ENCODE measurements at places on chromosomes 7 and 10.

DNA sequence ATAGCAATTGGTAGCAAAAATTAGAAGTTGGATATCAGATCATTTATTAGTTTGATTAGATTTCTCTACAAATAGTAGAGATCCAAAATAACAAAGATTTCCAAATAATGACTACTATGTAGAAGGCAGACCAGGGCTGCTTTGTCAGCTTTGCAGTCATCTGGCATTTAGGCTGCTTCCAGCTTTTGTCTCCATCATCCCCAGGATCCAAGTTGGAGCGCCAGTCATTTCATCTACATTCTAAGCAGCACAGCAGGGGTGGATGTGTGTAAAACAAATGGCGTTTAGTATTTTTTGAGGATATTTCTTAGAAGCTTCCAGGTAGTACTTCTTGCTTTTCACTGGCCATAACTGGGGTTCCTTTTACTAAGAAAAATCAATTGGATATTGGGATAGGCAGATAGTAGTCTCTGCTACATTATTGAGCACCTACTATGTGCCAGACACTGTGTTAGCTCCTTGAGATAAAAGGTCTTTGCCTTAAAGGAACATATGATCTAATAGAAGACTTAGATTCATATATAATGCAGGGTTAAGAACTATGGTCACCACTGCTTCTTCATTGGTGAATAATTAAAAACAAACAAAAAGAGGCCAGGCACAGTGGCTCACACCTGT is 41.5 kb downstream of the TPST1 start:
- no peak for DNase-seq

DNA sequence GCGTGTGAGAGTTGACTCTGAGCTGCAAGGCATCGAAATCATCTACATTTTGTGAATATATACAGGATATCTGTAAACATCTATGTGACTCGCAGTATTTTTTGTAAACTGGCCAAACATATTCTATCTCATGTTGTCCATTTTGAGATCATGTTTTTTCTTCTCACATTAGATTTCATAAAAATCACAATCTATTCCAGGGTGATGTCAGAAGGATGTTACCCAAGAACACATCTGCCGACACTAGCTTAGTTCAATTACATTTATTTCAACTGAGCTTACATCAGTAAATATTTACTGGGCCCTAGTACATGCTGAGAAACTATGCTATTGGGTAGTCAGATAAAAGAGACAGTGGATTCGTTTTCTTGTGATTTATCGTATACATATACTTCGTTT is 2.5 kb upstream of the BUB3 start:
- no peak for DNase-seq

DNA sequence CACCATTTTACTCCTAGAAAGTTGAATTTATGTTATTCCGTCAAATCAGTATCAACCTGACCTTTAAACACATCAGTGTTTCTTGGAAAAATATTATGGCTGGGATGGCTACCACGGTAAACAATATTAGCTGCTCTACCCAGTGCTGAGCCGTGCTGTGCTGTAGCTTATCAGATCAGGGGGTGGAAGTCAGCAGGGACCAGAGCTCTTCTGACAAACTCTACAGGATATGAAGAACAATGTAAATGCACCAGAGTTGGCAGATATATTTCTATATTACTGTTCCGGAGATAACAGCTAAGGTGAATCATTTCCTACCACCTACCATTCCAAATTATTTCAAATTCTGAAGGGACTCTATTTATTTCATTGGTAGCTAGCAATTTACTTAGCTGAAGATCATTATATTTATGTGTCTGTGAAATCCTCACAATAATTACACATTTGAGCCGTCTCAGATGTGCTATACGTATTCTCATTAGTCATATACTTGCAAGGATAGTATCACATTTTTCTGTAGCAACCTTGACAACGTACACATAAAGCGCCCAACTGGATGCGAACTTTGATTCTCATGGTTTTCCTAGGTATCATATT is 76.5 kb downstream of the TEX36 start:
- DNase-seq: no peak

GRCh38 chr10:77926566-77927401 is at the start of gene DLG5:
Gene DLG5, minus strand, starts transcription at chr10:77926755. Its CDS starts 235 bp downstream, at chr10:77926520.
- no peak for DNase-seq

- peak; percentile 29 for DNase-seq
These were observed 98.3 kb downstream of the TMEM130 start for GRCh38 chr7:98771519-98771918.

DNA sequence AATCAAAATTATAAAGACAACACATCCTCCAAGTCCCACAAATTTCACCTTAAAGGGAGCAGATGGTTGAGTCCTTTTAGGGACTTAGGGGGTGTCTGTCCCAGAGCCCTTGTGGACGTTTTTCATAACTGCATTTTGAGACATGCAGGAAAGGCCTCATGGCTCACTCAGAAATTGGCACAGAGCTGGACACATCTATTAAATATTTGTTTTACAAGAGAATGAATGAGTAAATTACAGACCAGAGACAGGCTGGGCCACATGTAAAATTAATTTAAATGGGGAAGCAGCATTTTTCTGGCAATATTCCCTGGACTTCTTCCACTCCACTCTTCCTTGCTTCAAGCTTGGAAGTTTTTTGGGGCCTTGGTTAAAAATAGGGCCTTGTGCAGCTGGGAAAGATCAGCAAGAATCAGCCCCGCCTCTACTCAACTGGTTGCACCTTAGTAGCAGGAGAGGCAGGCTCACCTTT is 20.0 kb downstream of the LAMB1 start:
- no peak for DNase-seq

GRCh38 chr10:62862447-62862846 is 46.3 kb upstream of the EGR2 start:
- DNase-seq: no peak

- no peak for DNase-seq
These were observed 155.5 kb downstream of the SNX10 start for GRCh38 chr7:26447116-26447515.

DNA sequence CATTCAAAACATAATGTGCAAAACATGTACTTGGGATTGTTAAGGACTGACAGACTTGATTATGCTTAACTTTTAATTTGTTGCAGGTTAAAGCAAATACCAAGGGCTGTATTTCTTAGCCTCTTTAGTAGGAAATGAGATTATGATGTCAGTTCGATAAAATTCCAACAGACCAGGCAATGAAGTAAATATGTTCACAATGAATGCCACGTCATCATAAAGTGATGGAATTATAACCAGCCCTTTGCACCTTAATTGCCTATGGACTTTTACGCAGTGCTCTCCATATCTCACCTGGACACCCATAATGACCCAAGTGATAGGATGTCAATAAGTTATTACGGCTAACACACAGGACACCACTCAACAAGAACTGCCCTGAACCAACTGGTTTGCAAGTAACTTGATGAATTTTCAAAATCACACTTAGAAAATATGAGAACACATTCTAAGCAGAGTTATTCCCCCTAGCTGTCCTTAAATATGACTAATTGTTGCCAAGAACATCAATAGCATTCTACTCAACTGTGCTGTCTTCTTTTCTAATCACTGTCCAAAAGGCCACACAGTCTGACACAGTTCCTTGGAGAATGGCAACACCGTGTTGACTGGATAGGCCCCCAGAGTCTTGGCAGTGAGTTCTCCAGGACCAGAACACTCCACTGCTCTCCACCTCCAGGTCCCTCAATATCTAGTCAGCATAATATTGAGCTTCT is 115.0 kb downstream of the CHCHD3 start:
- DNase-seq: no peak

DNA sequence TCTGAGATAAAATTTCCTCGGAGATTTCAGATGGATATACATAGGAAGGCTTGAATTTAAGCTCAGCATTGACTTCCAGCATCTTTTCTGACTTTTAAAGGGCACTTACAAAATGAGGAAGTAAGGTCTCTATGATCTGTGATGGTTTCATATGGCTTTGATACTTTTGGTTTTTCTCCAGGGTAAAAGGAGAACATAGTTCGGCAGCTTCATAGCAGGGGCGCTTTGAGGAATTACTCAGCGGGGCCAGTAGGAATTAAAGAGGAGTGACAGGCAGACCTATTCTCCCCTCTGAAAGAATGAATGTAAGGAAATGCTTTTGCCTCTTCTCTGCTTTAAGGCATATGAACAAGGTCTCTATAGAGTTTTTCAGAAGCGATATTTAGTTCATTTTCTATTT is 80.0 kb upstream of the PCDH15 start:
- no peak for DNase-seq

- DNase-seq: peak; percentile 31
These were observed at the start of gene HGF for GRCh38 chr7:81769891-81770727. Gene HGF, minus strand, starts transcription at chr7:81770047. Its CDS starts 76 bp downstream, at chr7:81769971.

DNA sequence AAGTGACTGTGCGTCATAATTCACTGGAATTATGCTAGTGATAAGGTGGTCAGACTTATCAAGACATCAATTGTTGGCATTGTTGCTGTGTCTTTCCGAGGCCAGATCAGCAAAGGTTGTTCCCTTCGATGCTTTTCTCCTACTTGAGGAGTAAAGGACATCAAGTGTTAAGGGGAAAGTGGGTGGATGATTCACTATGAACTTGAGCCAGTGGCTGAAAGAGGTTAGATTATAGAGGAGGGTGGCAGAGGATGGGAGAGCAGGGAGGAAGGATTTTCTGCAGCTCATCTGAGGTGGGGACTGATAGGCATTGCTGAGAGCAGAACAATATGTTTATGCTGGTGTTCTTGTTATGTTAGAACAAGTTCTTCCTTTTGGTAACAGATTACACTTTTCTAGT is 131.4 kb upstream of the AGR3 start:
- DNase-seq: no peak

- no peak for DNase-seq
These were observed 196.7 kb downstream of the SDK1 start for GRCh38 chr7:3497796-3498195.

DNA sequence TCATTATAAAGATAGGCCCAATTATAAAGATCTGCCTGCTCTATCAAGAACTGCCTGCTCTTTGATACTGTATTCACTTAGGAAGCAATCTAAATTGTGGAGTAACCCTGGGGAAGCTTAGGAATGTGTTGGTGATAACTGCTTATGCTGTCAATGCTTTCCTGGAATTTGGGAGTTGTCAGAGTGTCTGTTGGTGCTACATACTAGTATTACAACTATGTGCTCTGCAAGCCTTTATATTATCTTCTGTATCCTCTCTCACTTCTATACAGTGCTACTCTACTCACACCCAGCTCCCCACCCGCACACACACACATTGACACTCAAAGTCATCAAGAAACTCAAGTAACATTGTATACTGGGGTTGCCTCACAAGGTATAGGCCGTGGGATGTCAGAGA is 6.1 kb downstream of the ZNF277 start:
- DNase-seq: no peak

- DNase-seq: no peak
These were observed 28.5 kb downstream of the CPED1 start for GRCh38 chr7:121016966-121017365.

DNA sequence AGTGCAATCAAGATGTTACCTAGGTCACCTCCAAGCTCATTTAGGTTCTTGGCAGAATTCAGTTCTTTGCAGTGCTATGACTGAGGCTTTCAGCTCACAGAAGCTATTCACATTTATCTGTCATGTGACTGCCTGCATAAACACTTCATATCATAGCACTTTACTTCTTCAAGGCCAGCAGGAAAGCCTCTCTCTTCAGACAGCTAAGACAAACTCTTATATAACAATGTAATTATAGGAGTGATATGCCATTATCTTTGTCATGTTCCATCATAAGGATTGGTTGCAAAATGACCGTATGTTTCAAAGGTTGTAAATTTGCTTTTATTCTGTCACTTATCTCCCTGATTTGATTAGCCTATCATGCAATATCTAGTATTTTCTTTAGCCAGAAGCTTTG is 78.8 kb upstream of the TMEM196 start:
- DNase-seq: no peak

- DNase-seq: no peak
These were observed 13.6 kb downstream of the SVIL start for GRCh38 chr10:29621161-29621560.

DNA sequence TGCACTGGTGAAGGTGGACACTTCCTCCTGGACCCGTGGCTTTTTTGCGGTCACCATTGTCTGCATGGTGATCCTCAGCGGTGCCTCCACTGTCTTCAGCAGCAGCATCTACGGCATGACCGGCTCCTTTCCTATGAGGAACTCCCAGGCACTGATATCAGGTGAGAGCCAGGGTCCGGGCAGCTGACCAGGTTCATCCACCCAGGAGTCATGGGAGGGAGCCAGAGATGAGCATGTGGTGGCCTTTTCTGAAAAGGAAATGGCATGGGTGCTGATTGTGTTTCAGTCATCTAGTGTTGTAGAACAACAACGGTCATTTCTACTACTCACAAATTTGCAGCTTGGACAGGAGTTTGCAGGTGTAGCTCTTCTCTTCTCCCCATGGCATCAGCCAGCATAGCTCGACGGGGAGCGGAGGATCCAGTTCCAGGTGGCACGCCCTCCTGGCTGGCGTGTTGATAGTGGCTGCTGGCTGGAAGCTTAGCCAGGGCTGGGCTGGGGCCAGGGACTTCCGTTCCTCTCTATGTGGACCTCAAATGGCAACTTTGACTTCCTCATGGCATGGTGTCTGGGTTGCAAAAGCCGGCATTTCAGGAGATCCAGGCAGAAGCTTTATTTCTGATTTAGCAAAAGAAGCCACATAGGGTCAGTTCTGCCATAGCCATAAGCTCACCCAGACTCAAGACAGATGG is 32.7 kb downstream of the SLC29A3 start:
- DNase-seq: no peak

- no peak for DNase-seq
These were observed 55.7 kb downstream of the NOD1 start for GRCh38 chr7:30422922-30423321.

DNA sequence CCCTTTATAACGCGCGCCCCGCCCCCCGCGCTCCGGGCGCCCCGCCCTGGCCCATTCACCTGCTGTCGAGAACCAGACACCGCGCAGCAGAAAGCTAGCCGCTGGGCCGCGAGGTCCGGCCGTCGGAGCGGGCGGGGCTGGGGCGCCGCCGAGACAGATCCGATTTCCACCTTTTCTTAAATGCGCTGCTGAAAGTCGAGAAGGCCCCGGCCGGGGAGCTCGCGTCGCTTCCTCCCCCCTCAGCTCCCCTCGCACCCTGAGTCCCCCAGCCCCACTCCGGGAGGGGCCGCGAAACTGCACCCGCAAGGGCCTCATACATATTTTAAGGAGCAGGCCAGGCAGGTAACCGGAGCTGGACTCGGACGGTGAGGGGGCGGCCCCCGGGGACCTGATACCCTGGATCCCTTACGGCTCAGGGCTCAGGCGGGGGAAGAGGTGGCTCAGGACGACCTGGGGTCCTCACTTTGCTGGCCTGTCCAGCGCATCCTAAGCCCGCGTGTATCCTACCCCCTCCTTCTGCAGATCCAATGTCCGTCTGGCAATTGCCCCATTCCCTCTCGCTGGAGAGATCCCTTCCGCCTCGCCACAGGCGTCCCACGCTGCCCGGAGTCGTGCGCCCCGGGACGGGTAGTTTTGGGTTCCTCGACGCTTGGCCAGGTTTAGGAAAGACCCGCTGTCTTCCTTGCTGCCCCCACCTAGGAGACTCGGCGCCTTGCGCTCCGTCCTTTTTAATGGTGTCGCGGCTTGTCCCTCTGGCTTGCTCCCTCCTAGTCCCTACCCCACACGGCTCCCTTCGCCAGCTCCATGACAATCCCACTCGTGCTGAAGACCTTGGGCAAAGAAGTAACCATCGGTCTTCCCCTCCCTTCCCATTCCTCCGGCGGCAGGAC is 170.6 kb downstream of the UBE2H start:
- DNase-seq: no peak
